ENCODE measurements at places on chromosomes 1 and 21. TPM values are rescaled to one million over a fixed set of nuclear protein-coding genes. Genes with fewer than 3 reads are reported as not detected.

DNA sequence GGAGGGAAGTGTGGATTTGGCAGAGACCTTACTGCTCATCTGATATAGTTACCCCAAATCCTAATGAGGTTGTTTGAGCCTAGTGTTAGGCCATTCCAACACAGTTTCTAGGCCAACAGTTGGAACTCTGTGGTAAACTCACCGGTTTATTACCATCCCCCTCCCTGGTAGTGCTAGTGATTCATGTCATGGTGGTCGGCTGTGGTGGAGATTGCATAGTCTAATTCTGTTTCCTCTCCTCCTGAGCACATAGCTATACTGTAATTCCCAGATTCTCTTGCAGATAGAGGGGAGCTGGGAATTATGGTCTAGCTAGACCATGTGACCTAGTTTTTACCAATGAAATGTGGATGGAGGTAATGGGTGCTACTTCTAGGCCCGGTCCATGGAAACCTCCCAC, 123.7 kb upstream of the KIF26B start:
- H3K27me3 ChIP-seq, result peaks cover 2% of the 10 kb centered on the region
- H3K4me3 ChIP-seq, result no peak overlapping the region
- peaks cover 3% of the 10 kb centered on the region for H3K4me1 ChIP-seq
- H3K27ac ChIP-seq, result no peak overlapping the region

GRCh38 chr1:245341743-245342142, 187.0 kb downstream of the KIF26B start:
- H3K4me1 ChIP-seq, result peaks cover 2% of the 10 kb centered on the region
- no peak for DNase-seq
- no peak overlapping the region for H3K4me3 ChIP-seq
- no peaks in the 10 kb centered on the region for H3K27me3 ChIP-seq
- H3K27ac ChIP-seq, result no peak overlapping the region
- no peaks in the 10 kb centered on the region for H3K36me3 ChIP-seq

- peaks cover 22% of the 10 kb centered on the region for H3K27me3 ChIP-seq
- no peaks in the 10 kb centered on the region for H3K4me1 ChIP-seq
- no peak for DNase-seq
- H3K27ac ChIP-seq, result no peak overlapping the region
- H3K4me3 ChIP-seq, result no peak overlapping the region
These were observed 72.0 kb downstream of the VCAM1 start for GRCh38 chr1:100791586-100791985.

DNA sequence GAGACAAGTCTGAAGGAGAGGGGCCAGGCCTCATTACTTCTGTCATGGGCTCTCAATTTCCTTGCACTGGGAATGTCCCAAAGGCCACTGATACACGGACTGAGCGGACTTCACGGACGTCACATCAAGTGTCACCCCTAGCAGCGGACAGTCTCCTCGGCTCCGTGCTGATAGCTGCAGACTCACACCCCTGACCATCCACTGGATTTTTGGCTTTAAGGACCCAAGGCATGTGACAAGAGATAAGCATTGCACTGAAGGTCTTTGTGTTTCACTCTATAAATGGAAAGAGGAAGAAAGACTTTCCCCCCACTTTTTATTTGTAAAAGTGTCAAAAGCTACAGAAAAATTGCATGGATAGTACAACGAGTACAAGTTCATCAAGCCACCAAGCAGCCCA, 200.4 kb upstream of the FGGY start:
- no peak for DNase-seq
- H3K27me3 ChIP-seq, result peaks cover 5% of the 10 kb centered on the region
- no peak overlapping the region for H3K4me3 ChIP-seq
- H3K27ac ChIP-seq, result no peak overlapping the region

DNA sequence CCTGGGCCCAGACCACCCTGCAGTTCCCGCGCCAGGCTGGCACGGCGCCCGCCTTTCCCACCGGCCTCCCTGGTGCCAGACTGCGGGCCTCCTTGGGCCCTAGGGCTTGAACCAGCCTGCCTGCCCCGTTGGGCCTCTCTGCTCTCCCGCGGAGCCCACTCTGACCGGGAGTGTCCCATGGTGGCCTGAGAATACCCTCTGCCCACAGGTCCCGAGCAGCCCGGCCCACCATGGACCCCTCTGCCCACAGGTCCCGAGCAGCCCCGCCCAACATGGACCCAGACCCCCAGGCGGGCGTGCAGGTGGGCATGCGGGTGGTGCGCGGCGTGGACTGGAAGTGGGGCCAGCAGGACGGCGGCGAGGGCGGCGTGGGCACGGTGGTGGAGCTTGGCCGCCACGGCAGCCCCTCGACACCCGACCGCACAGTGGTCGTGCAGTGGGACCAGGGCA, 7.9 kb downstream of the MIB2 start:
- no peak overlapping the region for H3K27ac ChIP-seq
- no peaks in the 10 kb centered on the region for H3K4me1 ChIP-seq
- no peak for DNase-seq

DNA sequence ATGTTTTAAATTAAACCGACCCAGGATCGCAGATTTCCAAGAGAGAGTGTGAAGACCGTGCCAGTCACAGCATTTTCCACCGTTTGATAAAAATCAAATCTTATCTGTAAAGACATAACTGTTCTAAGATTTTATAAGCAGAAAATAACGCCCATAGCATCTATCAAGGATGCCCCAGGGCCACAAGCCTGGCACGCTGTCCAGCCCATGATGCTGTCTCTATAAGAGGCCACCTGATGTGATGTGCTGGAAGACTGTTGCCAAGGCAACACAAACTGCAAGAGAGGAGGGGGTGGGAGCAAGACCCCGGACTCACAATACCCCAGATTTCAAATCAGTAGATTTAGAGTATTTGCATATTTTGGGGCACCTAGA, 116.5 kb downstream of the DSCAM start:
- no peaks in the 10 kb centered on the region for H3K4me1 ChIP-seq
- no peak overlapping the region for H3K27ac ChIP-seq
- H3K36me3 ChIP-seq, result no peaks in the 10 kb centered on the region
- no peak for DNase-seq
- H3K4me3 ChIP-seq, result no peak overlapping the region

DNA sequence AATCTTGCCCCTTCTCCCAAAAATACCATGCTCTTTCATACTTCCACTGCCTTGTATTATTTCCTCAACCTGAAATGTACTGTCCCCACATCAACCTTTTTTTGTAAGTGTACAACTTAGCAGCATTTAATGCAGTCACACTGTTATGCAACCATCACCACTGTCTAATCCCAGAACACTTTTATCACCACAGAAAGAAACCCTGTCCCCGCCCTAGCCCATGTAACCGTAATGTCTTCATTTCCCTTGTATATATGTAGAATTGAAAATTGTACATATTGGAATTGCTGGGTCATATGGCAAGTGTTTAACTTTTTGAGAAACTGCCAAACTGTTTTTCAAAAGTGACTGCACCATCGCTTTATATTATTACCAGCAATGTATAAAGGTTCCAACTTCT, 37.4 kb downstream of the PTP4A2 start:
- no peak for DNase-seq
- no peaks in the 10 kb centered on the region for H3K27me3 ChIP-seq
- no peak overlapping the region for H3K4me3 ChIP-seq
- H3K27ac ChIP-seq, result no peak overlapping the region

DNA sequence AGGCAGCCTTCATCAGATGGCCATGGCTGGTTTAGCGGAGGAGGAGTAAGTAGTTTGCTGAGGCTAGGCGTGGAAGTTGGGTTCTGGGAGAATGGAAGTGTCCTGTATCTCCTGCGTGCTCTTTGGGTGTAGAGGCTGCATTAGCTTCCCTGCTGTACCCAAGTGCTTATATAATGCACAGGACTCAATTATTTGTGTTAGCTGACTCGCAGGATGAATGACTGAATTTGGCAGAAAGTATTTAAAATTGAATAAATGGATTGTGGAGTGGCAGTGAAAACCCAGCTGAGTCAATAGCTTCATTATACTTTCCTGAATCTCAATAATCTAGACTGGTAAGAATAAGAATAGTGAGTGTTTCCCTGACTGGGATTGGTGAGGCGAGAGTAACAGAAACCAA, 13.8 kb downstream of the DNTTIP2 start:
- no peak overlapping the region for H3K27ac ChIP-seq
- H3K4me1 ChIP-seq, result no peaks in the 10 kb centered on the region
- H3K4me3 ChIP-seq, result no peak overlapping the region
- H3K27me3 ChIP-seq, result peaks cover 13% of the 10 kb centered on the region
- DNase-seq, result no peak

GRCh38 chr1:171210355-171210754, 25.3 kb downstream of the FMO2 start:
- H3K36me3 ChIP-seq, result no peaks in the 10 kb centered on the region
- H3K4me1 ChIP-seq, result no peaks in the 10 kb centered on the region
- no peak for DNase-seq
- H3K27ac ChIP-seq, result no peak overlapping the region
- no peak overlapping the region for H3K4me3 ChIP-seq
- H3K27me3 ChIP-seq, result peaks cover 1% of the 10 kb centered on the region

DNA sequence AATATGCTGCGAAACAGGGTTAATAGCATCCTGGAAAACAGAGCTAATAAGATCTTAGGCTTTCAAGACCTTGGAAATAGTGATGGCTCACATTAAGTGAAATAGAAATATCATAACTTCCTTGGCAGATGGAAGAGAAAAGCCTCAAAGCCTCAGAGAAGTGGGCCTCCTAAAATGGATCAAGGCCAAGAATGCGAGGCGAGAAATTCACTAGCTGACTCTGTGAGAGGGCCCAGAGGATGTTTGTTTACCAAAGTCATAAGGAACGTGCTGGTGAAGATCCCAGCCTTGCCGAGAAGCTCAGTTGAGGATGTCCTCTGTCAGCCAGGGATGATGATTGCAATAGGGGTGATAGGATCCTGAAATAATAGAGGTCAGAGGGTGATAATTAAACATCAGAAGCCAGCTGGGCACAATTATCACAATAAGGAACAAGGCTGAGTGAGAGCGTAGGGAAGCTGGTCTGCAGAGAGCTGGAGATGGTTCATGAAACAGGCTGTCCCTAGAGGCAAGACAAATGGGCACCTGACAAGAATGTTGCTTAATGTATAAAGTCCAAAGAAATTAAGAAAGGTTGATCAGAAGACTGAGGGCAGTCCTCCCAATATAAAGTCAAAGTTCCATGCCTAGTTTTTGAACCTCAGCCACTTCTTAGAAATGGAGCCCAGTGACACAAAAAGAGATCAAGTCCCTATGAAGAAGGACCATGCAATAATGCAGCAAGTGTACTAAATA, 101.7 kb upstream of the COG2 start:
- no peaks in the 10 kb centered on the region for H3K36me3 ChIP-seq
- no peak for DNase-seq
- no peak overlapping the region for H3K4me3 ChIP-seq
- peaks cover 8% of the 10 kb centered on the region for H3K4me1 ChIP-seq

GRCh38 chr1:192235127-192235526, 76.9 kb downstream of the RGS18 start:
- no peak overlapping the region for H3K27ac ChIP-seq
- H3K27me3 ChIP-seq, result no peaks in the 10 kb centered on the region
- H3K4me1 ChIP-seq, result no peaks in the 10 kb centered on the region
- DNase-seq, result no peak
- H3K4me3 ChIP-seq, result no peak overlapping the region

DNA sequence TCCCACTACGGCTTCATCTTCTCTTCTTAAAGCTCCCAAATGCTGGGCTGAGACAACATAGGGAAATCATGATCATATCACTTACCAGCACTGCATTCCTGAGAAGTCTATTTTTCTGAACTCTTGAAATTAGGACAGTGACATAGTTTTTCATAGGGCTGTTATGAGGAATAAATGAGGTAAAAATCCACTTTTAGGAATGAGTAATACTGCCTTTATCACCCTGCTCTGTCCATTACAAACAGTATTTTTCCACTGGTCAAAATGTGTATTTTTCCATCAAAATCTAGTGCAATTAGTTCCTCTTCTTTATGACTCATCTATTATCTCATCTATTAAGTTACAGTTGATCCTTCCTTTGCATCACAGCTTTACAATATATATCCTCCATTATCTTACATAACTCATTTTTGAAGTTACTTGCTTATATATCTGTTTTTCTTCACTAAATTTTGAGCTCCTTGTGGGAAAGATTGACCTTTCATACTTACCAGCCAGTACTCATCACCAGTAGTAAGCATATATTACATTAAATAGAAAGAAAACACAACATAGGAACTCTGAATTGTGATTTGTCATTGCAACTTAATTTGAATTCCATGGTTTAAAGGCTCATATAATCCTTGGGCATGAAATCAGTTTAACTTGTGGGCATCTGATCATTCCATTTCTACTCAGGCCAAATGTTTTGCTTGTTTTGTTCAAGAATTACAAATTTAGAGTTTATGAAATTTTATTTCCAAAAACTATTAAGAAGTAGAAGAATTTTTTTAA, 37.1 kb downstream of the PRRX1 start:
- no peaks in the 10 kb centered on the region for H3K36me3 ChIP-seq
- H3K27me3 ChIP-seq, result no peaks in the 10 kb centered on the region
- no peak overlapping the region for H3K27ac ChIP-seq
- H3K4me1 ChIP-seq, result no peaks in the 10 kb centered on the region

DNA sequence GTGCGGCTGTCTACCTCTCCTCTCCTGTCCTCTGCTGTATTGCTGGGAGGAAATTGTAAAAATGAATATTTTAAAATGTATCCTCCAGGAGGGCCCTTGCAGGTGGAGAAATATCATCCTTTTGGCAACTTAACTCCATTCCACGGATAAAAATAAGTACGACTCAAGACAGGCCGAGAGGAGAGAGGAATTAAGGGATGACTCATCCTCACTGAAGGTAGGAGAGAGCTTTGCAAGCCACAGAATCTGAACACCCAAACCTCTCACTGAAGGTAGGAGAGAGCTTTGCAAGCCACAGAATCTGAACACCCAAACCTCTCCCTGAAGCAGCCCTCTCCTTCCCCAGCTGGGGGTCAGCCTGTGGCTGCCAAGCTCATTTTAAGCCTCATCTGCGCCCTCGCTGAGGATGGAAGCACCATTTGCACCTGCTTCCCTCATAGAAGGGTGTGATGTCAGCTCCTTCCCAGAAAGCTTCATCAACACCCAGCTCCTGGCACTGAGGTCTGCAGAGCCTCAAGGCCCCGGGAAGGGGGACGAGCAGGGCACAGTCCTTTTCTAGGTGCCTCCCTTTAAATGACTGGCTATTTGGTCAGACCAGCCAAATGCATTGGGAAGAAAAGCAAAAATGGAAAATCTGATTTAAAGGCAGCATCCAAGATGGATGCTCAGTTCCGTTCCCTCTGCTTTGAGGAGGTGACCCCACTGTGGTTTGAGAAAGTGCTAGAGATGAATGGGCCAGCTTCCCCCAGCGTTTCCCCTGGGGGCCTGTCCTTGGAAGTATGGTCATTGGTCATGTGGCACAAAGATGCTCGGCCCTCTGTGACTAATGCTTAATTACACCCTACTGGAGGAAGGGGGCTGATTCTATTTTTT, 12.9 kb upstream of the SELENON start:
- H3K4me1 ChIP-seq, result no peaks in the 10 kb centered on the region
- peaks cover 5% of the 10 kb centered on the region for H3K36me3 ChIP-seq
- no peak overlapping the region for H3K27ac ChIP-seq
- DNase-seq, result no peak

The NMNAT2 gene
- total RNA-seq, result not detected

The PGLYRP4 gene
- total RNA-seq, result not detected

The PCAT6 gene
- 1.4 TPM for total RNA-seq

The PWP2 gene
- 16.5 TPM for total RNA-seq

The EIF2D gene
- 89.4 TPM for total RNA-seq

The VSIG8 gene
- total RNA-seq, result not detected

The C1QB gene
- not detected for total RNA-seq

The MYOM3 gene
- not detected for total RNA-seq

The TFF3 gene
- total RNA-seq, result not detected

The FTCD gene
- total RNA-seq, result 0.30 TPM

The AADACL3 gene
- not detected for total RNA-seq

Measured in activated CD4-positive, alpha-beta T cell treated with anti-CD3 and anti-CD28 coated beads, Interleukin-2, amount 10 ng/mL, durations not matched to agents 24 days and 14 days (primary cell).